Thyroid gland (tissue), 4 donors: ENCODE measurements at places on chromosomes 16 and 17. TPM values are rescaled to one million over a fixed set of nuclear protein-coding genes. Genes with fewer than 3 reads are reported as not detected.

BRICD5 gene
- 44.6 TPM for total RNA-seq

DNA sequence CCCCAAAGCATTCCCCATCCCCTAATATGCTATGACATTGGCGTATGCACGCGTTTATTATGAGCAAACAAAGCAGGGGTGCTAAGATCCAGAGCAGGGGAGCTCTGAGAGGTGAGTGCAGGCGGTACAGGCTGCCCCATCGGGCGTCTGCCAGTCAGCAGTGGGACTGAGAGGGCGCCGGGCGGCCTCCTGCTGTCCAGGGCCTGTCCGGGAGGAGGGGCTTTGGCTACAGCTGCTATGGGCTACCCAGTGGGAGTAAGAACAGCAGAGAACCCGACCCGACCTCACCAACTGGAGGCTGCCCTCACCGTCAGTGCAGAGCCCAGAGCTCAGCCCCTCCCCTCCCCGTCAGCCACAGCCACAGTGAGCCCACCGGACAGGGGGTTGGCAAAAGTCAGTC, 18.5 kb upstream of the AATK start:
- H3K4me3 ChIP-seq, result no peak overlapping the region
- DNase-seq, result no peak
- no peaks in the 10 kb centered on the region for H3K36me3 ChIP-seq
- H3K27me3 ChIP-seq, result no peaks in the 10 kb centered on the region

DHX40 gene
- total RNA-seq, result 47.8 TPM

ZFP90 gene
- 34.3 TPM for total RNA-seq
